ENCODE measurements at places on chromosomes 5 and 9.
A peak's percentile ranks its signal among the peaks of the same experiment; 100 is the strongest.

DNA sequence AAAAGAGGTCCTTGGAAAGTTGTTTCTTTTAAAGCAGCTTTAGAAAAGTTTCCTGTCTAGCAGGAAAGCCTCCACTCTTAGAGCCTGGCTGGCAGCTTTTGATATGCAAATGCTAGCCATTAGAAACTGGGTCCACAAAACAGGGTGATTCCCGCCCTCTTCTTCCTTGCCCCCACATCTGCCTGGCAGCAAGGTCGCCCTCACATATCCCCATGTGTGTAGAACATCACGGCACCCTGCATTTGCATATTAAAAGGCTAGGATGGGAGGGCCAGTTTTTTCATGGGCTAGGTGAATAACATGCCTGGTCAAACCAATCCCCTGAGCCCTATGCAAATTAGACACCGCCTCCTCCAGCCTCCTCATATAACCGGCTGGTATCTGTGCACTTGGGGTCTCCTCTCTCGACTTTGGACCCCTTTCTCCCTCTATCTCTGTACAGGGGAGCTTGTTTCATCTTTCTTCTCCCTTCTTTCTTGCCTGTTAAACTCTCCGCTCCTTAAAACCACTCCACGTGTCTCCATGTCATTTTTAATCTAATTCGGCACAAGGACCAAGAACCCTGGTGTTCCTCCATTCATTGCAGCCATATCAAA, 426.8 kb upstream of the CTNND2 start:
- no peak for DNase-seq
- no peaks in the 10 kb centered on the region for H3K4me1 ChIP-seq
- H3K36me3 ChIP-seq: no peaks in the 10 kb centered on the region
- no peak overlapping the region for H3K27ac ChIP-seq
- no peaks in the 10 kb centered on the region for H3K27me3 ChIP-seq

GRCh38 chr9:15873573-15874177, 320.8 kb downstream of the CCDC171 start:
- DNase-seq: no peak
- no peaks in the 10 kb centered on the region for H3K36me3 ChIP-seq
- no peaks in the 10 kb centered on the region for H3K27me3 ChIP-seq
- H3K4me1 ChIP-seq: no peaks in the 10 kb centered on the region
- H3K27ac ChIP-seq: no peak overlapping the region
- H3K4me3 ChIP-seq: no peak overlapping the region

DNA sequence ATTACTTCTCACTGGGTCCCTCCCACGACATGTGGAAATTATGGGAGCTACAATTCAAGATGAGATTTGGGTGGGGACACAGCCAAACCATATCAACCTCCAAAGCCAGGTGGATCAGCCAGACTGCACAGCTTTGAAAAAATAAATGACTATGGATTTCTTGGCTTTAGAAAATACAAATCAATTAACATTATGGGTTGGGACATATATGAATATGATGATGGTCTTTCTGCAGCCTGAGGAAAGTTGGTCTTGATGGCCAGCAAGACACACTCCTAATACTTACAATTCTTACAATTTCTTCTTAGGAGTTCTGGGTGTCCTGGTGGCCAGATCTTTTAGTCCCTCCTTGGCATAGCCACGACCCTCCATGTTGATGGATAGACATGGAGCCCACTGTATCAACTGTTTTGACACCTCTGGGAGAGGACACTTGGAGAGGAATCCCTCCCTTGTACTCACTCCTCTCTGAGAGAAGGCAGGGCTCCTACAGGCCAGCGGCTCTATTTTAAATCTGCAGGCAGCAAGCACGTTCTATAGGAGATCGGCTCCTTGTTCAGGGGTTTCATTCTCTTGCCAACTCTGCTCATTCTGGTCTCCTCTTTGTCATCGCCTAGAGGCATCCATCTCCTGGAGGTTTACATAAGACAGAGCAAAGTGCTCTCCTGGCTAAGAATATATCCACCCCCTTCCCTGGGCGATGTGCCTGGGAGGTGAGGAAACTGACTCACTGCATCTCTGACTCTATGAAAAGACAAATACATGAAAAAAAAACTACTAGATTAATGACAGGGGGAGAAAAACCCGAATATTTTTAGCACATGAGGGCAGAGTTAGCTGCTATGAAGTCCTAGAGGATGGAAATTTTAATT, 145.9 kb downstream of the CARTPT start:
- H3K4me1 ChIP-seq: no peaks in the 10 kb centered on the region
- no peaks in the 10 kb centered on the region for H3K36me3 ChIP-seq
- no peak for DNase-seq

GRCh38 chr9:7802666-7803065, 3.1 kb upstream of the DMAC1 start:
- H3K36me3 ChIP-seq: no peaks in the 10 kb centered on the region
- H3K27ac ChIP-seq: no peak overlapping the region
- no peak for DNase-seq
- H3K4me1 ChIP-seq: peaks cover 14% of the 10 kb centered on the region
- no peak overlapping the region for H3K4me3 ChIP-seq

DNA sequence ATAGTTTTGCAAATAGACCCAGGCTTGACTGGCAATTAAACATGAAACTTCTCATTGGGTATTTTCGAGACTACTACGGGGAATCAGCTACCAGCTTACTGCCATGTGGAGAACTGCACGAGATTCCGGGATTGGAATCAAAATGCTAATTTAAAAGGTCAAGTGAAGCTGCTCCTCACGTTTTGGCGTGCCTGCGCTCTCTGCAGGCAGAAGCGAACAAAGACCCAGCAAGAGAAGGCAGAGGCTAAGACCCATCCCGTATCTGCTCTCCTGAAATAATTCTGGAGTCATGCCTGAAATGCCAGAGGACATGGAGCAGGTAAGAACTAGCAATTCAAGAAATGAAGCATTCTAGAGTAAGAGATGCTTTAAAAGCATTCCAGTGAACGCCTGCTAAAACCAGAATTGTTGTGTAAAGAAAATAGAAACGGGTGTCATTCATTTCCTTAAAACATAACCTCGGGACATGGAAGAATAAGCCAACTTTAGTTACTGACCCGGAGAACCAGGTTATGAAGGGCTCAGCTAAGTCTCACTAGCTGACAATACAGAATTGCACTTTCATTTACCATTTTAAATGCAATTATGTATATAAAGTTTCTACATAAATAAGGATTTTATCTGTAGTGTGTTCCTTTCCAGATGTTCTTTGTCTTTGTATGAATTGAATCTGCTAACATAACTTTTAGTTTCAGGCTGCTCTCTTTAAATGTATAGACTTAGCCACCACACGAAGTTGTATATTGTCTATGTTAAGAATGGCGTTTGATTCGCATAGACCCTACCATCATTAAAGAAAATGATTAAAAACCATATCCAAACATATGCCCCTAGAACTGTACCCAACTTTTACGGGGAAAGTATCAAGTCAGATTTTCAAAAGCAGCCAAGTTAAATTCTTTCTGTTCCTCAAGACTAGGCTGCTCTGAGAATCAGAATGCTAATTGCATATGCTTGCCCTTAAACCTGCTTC, 2.0 kb upstream of the MAT2B start:
- H3K27ac ChIP-seq: peak overlapping the region; percentile 88
- H3K27me3 ChIP-seq: no peaks in the 10 kb centered on the region
- peaks cover 21% of the 10 kb centered on the region for H3K4me1 ChIP-seq
- no peaks in the 10 kb centered on the region for H3K36me3 ChIP-seq
- DNase-seq: no peak

GRCh38 chr9:23590276-23591000, 235.6 kb downstream of the ELAVL2 start:
- DNase-seq: no peak
- H3K4me3 ChIP-seq: no peak overlapping the region
- no peaks in the 10 kb centered on the region for H3K27me3 ChIP-seq
- H3K4me1 ChIP-seq: no peaks in the 10 kb centered on the region
- H3K36me3 ChIP-seq: no peaks in the 10 kb centered on the region

- no peaks in the 10 kb centered on the region for H3K27me3 ChIP-seq
- H3K4me3 ChIP-seq: no peak overlapping the region
- DNase-seq: no peak
- H3K36me3 ChIP-seq: no peaks in the 10 kb centered on the region
These were observed 191.0 kb downstream of the TARS1 start for GRCh38 chr5:33631786-33632185.

GRCh38 chr5:59259237-59259636, 634.3 kb downstream of the PDE4D start:
- H3K27ac ChIP-seq: no peak overlapping the region
- H3K36me3 ChIP-seq: no peaks in the 10 kb centered on the region
- no peak for DNase-seq
- no peak overlapping the region for H3K4me3 ChIP-seq
- H3K4me1 ChIP-seq: no peaks in the 10 kb centered on the region

DNA sequence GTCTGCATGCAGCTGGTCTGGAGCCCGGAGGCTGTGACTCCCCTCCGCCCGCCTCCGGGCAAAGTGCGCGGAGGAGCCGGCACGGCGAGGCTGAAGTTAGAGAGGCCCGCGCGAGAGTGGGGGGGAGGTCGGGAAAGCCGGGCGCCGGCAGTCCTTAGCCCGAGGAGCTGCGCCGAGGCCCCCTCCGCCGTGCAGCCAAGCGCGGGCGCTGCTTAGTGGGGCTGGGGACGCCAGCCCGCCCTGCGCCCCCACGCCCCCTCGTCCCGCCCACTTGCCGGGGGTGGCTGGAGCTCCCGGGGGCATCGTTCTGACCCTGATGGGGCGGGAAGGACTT, 403 bp downstream of the NINJ1 start:
- H3K27ac ChIP-seq: peak overlapping the region; percentile 91
- H3K27me3 ChIP-seq: peaks cover 6% of the 10 kb centered on the region
- H3K36me3 ChIP-seq: peaks cover 7% of the 10 kb centered on the region
- H3K4me3 ChIP-seq: peak overlapping the region; percentile 90
- H3K4me1 ChIP-seq: peaks cover 78% of the 10 kb centered on the region

GRCh38 chr9:131266266-131267229, 9.8 kb downstream of the FAM78A start:
- peak; percentile 44 for DNase-seq
- no peaks in the 10 kb centered on the region for H3K27me3 ChIP-seq
- H3K36me3 ChIP-seq: peaks cover 3% of the 10 kb centered on the region
- H3K4me3 ChIP-seq: peak overlapping the region; percentile 38

GRCh38 chr5:122220511-122220910, 91.2 kb downstream of the ZNF474 start:
- H3K4me1 ChIP-seq: no peaks in the 10 kb centered on the region
- H3K27ac ChIP-seq: no peak overlapping the region
- no peak overlapping the region for H3K4me3 ChIP-seq
- H3K27me3 ChIP-seq: no peaks in the 10 kb centered on the region
- no peak for DNase-seq
- no peaks in the 10 kb centered on the region for H3K36me3 ChIP-seq

GRCh38 chr5:169126481-169127021, 174.4 kb downstream of the SLIT3 start:
- H3K4me1 ChIP-seq: no peaks in the 10 kb centered on the region
- no peak for DNase-seq
- H3K27me3 ChIP-seq: no peaks in the 10 kb centered on the region

GRCh38 chr5:90528601-90529193, 687 bp downstream of the LYSMD3 start:
- DNase-seq: peak; percentile 26
- H3K4me1 ChIP-seq: peaks cover 25% of the 10 kb centered on the region
- peaks cover 16% of the 10 kb centered on the region for H3K36me3 ChIP-seq
- no peaks in the 10 kb centered on the region for H3K27me3 ChIP-seq

- no peaks in the 10 kb centered on the region for H3K27me3 ChIP-seq
- no peak overlapping the region for H3K27ac ChIP-seq
- DNase-seq: no peak
These were observed 35.0 kb downstream of the MTX3 start for GRCh38 chr5:79955941-79956670.

DNA sequence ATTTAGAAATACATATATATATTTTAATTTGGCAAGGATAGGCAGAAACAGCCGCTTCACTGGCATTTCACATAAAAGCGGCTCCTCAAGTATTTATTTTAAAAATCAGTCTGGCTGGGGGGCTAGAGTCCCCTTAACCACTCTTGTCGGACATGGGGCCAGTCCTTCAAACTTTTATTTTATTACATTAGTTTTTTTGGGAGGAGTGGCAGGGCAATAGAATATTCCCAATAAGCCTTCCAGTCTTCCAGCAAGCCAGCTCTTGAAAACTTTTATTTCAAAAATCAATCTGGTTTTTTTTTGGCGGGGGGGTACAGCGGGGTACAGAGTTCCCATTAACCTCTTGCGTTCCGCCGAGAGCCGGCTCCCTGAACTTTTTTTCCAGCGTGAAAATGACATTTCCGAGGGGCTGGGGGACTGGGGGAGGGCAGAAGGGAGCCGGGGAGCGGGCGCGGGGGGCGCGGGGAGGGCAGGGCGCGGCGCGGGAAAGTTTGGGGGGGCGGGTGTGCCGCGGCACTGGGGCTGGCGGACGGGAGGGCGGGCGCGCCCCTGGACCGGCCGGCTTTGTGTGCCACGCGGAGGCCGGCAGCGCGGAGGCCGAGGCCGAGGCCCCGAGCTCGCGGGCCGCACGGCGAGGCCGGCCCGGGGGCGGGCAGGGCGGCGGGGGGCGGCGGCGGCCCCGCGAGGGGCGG, 504 bp upstream of the ZNF618 start:
- no peak for DNase-seq
- H3K36me3 ChIP-seq: no peaks in the 10 kb centered on the region
- H3K27ac ChIP-seq: no peak overlapping the region
- no peaks in the 10 kb centered on the region for H3K4me1 ChIP-seq

DNA sequence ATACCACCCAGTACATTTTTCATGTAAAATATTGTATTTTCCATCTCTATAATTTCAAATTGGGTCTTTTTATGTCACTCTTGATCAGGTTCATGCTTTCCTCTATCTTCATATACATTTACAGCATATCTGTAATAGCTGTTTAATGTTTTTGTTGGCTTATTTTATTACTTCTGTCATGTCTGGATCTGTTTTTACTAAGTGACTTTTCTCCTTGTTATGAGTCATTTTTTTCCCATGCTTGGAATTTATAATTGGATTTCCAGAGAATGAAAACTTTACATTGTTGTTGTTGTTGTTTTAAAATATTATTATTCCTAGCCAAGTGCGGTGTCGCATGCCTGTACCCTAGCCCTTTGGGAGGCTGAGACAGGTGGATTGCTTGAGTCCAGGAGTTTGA, 5.6 kb upstream of the ADAMTS19 start:
- no peak overlapping the region for H3K4me3 ChIP-seq
- H3K4me1 ChIP-seq: no peaks in the 10 kb centered on the region
- H3K27me3 ChIP-seq: peaks cover 6% of the 10 kb centered on the region

- no peak for DNase-seq
- no peak overlapping the region for H3K27ac ChIP-seq
- H3K4me1 ChIP-seq: no peaks in the 10 kb centered on the region
- no peak overlapping the region for H3K4me3 ChIP-seq
- no peaks in the 10 kb centered on the region for H3K27me3 ChIP-seq
These were observed 316.3 kb downstream of the MCTP1 start for GRCh38 chr5:94968507-94969095.

DNA sequence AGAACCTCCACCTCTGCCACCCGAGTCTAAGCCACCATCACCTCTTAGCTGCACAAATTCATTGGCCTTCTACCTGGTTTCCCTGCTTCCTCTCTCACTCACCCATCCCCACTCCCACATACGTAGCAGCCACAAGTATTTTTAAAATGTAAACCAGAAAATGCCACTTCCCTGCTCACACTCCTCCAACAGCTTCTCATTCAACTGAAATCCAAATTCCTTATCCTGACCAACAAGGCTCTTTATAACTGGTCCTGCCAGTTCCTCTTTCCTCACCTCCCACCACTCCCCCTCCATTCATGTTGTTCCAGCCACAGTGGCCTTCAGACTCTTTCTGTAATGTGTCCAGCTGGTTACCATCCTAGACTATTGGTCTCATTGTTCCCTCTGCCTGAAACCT, 25.0 kb upstream of the PALM2AKAP2 start:
- H3K36me3 ChIP-seq: no peaks in the 10 kb centered on the region
- H3K27ac ChIP-seq: no peak overlapping the region
- no peak for DNase-seq
- peaks cover 2% of the 10 kb centered on the region for H3K27me3 ChIP-seq
- no peaks in the 10 kb centered on the region for H3K4me1 ChIP-seq
